ENCODE measurements at places on chromosomes 11 and 22.

- DNase-seq: peak; percentile 56
These were observed 37.7 kb upstream of the GNB1L start for GRCh38 chr22:19892257-19892879.

DNA sequence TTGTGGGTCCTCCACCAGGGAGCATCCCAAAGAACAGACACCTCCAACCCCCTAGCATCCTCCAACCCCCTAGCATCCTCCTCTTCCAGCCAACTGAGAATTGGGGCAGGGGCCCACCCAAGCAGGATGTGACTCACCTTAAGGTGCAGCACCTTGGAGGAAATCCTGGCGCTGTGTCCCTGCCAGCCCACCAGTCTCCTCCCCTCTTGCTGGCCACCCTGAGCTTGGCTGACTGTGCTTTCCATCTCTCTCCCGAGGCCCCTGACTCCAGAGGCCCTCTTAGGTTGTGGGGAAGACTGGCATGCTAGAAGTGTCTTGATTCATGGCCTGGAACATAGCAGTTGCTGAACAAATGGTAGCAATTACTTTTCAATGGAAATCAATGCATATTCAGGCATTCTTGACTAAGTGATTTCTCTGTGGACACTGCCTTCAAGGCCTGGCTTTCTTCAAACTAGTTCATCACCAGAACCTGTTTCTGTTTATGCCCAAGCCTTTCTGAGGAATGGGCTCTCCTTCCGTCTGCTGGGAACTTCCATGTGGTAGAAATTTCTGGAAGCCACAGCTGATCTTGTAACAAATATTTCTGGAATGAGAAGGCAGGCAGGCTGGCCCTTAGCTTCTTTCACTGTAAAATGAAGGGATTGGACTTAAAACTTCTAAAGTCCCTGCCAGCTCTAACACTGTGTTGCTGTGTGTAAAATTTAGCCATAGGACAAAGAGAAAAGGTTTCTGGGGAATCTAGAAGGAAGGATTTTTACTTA lies 60.5 kb downstream of the CEP164 start:
- no peak for DNase-seq

- DNase-seq: peak; percentile 80
These were observed 5.3 kb upstream of the LRRN4CL start for GRCh38 chr11:62694455-62695167.

DNA sequence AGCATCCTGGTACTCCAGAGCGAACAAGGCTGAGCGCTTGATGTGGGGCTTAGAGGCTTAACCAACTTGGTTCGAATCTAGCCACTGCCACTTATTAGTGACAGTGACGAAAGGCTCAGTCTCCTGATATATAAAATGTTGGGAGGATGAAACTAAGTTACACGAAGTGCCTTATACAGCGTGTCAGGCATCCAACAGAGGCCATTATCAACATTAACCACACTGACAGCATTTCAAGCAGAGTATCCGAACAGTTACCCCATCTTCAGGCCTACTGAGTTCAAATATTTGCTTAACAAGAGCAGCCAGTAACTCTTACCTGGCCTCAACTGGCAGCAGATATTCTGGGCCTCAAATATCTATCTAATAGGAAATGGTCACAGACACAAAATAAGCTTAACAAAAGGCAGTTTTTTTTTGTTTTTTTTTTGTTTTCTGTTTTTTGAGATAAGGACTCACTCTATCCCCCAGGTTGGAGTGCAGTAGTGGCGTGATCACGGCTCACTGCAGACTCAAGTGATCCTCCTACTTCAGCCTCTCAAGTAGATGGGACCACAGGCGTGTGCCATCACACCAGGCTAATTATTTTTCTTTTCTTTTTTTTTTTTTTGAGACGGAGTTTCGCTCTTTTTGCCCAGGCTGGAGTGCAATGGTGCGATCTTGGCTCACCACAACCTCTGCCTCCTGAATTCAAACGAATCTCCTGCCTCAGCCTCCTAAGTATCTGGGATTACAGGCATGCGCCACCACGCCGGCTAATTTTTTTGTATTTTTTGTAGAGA lies 2.9 kb downstream of the SERPIND1 start:
- DNase-seq: no peak

GRCh38 chr11:65743681-65744025 lies 23.1 kb upstream of the RNASEH2C start:
- DNase-seq: no peak

- DNase-seq: no peak
These were observed 79.1 kb downstream of the PHF21B start for GRCh38 chr22:44930711-44931035.

GRCh38 chr22:50672471-50673230 lies at the start of gene SHANK3:
SHANK3 (plus strand) TSS chr22:50672823.
- no peak for DNase-seq

- DNase-seq: no peak
These were observed 14.4 kb upstream of the PAMR1 start for GRCh38 chr11:35539781-35540281.

DNA sequence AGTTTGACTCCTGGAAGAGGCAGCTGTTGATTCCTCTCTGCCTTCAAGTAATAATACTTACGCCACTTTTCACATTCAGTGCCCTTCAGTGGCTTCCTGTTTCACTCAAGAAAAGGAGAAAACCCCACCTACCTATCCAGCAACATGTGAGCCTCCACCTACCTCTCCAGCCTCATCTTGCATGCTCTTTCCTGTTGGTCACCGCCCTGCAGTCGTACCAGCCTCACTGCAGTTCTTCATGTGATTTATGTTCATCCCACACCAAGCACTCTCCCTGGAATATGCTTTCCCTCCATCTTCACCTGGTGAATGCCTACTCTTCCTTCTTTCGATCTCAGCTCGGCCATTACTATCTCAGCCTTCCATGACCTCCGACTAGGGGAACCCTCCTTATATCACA lies 21.8 kb upstream of the YWHAH start:
- DNase-seq: no peak

GRCh38 chr11:128576555-128576954 lies 10.8 kb downstream of the ETS1 start:
- DNase-seq: no peak

GRCh38 chr11:10823152-10823579 lies 14.4 kb upstream of the EIF4G2 start:
- no peak for DNase-seq

DNA sequence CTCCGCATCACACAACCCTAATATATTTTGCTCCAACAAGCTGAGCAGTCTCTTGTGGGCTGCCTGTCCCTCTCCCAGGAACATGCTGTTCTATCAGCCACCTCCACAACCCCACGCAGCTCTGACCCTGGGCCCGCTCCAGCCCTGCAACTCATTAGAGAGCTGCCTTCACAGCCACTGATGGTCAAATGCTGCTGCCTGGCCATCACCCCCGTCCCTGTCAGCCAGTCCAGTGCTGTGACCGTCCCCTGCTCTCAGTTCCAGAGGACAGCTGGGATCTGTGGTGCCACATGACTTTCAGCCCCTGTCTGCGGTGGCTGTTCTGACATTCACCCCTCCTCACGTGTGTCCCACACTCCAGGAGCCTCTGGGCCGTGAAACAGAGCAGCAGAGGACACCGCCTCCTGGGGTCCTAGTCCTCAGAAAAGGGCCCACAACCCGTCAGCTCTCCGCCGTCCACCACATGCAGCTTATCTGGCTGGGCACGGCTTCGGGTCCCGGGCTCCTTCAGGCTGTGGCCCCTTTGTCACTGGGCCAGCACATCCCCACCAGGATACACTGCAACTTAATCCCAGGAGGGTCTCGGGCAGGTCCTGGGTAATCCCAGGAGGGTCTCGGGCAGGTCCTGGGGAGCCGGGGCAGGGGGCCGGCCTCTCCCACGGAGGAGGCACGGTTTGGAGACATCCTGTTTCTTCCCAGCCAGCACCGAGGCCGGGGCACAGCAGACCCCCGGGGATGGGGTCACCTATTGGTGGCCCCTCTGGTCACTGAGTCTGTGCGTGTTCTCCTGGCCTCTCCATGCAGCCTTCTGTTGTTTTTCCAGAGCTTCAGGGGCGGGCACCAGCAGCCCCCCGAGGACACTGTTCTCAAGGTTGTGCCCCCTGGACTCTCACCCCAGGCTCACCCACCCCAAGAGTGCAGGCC lies 15.1 kb downstream of the CRELD2 start:
- DNase-seq: no peak

- no peak for DNase-seq
These were observed 59.6 kb upstream of the SHANK2 start for GRCh38 chr11:71311928-71312510.

DNA sequence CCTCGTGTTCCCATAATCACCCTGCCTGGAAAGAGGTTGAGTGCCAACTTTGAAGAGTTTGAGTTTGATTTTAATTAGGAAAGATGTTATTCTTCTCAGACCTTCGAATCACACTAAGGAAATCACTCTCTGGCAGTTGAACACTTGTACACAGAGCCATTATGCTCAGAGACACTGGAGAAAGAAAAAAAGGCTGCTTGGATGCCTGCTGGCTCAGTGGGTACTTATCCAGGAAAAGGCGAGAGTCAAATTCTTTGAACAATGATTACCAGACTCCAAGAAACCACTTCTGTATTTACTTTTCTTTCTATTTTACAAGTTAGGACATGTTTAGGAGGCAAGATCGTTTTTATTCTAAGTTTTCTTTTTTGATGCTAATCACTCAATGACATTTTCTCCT lies 438.5 kb upstream of the FAT3 start:
- no peak for DNase-seq

DNA sequence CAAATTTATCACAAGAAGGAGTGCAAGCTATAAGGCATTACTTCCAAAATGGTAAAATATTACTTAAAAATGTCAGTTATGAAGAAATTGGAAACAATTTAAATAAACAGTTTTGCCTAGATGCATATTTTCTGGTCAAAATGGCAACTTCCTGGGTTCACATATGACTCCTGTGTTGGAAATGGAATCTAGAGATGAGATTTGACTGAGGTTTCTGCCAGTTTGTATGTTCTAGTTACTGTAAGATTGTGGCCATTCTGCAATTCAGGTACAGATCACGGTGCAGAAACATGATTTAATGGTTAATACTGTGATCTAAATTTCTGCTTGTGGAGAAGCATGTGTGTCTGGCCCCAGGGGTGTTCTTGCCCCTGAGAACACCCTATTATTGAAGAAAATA lies 3.4 kb upstream of the OR4C6 start:
- DNase-seq: no peak

DNA sequence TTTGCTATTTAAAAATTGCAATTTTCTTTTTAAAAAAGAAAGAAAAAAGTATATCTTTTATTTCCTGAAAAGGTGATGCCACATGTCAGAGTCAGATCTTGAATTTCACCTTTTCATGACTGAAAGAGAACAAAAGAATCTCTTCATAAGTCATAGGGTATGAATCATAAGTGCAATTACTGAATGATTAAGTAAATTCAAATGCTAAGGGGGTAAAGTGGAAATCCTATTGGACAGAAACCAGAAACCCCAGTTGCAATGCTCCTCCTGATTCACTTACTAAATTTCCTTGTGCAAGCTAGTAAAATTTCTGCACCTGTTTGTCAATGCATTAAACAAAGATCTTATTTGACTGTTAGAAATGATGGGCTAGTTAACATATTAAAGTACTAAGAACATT lies 8.2 kb upstream of the PRRG4 start:
- DNase-seq: no peak

DNA sequence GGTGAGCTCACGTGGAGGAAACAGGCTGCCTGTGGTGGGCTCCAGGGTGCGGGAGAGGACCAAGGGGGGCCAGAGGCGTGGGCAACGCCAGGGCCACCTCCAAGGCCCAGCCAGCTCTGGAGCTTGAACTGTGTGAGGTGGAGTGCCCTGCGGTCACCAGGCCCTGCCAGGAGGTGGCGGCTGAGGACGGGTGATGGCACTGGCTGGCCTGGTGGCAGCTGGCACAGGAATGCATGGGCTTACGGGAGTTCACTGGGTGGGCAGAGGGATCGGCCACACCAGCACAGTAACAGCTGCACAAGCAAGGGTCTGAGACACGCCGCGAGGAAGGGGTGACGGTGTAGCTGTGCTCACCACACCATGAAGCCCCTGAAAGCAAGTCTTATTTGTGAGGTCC lies 15.8 kb downstream of the TOLLIP start:
- no peak for DNase-seq

GRCh38 chr11:62931499-62932278 lies 10.5 kb upstream of the CHRM1 start:
- DNase-seq: no peak

DNA sequence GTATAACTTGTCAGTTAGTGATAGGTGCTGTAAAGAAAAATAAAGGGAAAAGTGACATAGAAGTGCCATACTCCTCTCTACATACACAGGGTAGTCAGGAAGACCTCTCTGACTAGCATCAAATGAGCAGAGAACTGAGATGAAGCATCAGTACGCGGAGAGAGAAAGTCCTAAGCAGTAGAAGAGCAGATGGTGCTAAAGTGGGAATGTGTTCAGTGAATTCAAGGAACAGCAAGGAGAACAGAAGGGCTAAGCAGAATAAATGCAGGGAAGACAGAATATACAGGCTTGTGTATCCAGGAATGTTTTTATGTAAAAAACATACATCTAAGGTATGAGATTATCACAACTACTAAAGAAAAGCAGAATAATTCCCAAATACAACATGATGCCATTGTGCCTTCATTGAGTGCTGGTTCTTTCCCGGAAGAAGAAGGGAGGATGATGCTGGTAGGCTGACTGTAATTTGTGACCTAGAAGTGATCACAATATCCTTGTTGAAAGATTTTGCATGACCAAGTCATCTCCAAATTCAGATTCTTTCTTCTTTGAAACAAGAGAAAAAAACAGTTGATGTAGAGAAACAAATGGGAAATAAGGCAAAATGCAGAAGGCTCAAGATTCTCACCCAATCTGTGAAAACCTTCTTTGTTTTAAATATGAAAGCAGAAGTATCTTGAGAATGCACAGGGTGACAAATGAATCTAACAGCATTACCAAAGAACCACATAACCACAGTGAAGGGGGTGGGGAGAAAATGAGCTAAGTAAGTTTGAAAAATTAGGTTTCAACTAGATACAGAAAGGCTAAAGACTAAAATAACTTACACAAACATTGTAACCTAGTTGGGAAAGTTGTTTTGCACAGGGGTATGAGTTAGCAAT lies 20.5 kb downstream of the MRE11 start:
- DNase-seq: peak; percentile 2

GRCh38 chr11:61749591-61750217 lies 2.7 kb upstream of the MYRF start:
- DNase-seq: no peak

DNA sequence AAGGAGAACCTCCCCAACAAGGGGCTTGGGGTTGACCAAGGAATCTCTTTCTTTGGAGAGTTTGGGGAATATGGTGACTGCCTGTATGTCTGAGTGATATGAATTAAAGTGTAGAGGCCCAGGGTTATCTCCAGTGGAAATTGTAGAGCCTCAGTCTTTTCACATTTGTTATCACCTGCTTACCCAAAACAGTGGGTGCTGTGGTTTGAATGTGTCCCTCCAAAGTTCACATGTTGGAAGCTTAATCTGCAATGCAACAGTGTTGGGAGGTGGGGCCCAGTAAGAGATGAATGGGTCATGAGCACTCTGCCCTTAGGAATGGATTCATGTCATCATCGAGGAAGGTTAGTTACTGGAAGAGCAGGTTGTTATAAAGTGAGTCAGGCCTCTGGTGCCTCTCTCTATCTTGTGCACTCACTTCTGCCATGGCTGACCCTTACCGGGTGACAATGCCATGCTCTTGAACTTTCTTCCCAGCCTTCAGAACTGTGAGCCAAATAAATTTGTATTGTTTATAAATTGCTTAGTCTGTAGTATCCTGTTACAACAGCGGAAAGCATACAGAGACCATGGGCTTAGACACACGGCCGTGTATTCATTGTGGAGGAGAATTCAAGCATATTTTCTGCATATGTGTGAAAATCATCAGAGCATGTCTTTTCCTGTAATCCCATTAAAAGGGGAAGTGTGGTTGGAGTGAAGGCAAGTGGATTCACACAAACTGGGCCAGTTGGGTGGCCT lies 114.1 kb upstream of the TBCEL start:
- DNase-seq: no peak

- no peak for DNase-seq
These were observed 24.4 kb downstream of the DDI1 start for GRCh38 chr11:104060820-104061219.

All from T-cell (primary cell).